ENCODE measurements at places on chromosomes 4 and X. TPM values are rescaled to one million over a fixed set of nuclear protein-coding genes. Genes with fewer than 3 reads are reported as not detected.

The PRSS12 gene
- 0.25 TPM for total RNA-seq

The MAGEC1 gene
- not detected for total RNA-seq

The CENPVL1 gene
- total RNA-seq: not detected

The CCDC110 gene
- 0.47 TPM for total RNA-seq

The GPR50 gene
- total RNA-seq: not detected

GRCh38 chr4:159445692-159446091, 342.8 kb downstream of the RAPGEF2 start:
- no peak for DNase-seq

DNA sequence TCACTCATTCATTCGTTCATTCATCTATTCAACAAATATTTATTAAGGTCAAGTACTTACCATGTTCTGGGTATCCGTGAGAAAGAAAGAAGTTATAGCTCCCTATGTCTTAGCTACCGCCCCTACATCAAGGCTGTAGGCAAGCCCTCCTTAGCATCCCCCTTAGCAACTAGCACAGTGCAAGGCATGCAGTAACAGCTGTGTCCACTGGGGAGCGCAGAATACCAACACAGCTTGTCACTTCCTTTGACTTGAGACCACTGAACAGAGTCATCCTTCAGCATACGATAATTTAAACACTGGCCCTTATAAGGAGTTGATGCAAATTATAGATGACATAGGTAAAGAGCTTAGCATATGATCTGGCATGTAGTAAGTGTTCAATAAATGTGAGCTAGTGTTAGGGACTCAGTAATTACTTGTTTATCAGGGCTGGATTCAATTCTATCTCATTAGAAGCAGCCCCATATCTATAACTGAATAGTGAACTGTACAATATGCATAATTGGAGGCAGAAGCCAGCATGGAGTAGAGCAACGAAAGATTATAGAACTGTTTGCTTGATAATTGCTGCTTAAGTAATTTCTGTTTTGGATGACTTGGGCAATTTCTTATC, 8.7 kb downstream of the KIAA1210 start:
- DNase-seq: peak; percentile 37

DNA sequence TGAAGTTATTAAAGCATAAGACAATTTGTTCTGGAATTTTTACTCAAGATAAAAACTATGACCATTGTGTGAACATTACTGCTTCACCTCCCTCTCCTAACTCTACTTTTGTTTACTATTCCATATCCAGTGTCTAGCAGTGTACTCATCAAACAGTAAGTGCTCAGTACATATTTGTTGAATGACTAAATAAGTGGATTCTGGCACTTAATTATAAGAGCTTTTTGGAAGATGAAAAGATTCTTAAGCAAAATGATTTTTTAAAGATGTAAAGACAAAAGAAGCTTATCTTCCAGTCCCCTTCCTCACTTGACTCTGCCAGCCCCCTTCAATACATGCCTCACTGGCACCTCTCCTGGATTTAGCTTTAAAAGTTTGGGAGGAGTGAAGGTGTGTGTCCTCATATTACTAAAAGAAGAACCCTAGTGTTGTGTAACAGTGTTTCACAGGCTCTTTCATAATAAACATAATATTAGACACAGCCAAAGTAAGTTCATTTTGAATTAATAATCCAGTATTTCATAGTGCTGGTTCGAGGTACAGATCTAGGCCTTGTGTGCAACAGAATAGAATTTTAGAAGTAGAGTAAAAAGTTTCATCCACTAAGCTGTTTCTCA, 53.0 kb downstream of the GAB1 start:
- no peak for DNase-seq

- DNase-seq: no peak
These were observed 29.1 kb upstream of the CRMP1 start for GRCh38 chr4:5921981-5922380.

DNA sequence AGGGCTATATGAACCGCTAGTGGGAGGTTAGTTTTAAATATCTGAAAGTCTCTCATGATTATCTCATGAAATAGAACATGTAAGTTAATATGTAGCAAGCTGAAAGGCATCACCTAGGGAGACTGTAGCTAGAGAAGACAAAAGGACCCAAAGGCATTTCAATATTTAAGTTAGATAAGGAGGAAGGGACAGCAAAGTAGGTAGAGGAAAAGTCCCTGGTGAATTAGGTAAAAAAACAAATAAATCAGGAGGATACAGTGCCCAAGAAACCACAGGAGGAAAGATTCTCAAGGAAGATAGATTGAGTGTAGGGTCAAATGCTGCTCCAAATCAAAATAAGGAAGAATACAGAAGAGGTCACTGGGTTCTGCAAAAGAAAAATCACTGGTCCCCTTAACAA, 175.5 kb downstream of the GASK1B start:
- no peak for DNase-seq

DNA sequence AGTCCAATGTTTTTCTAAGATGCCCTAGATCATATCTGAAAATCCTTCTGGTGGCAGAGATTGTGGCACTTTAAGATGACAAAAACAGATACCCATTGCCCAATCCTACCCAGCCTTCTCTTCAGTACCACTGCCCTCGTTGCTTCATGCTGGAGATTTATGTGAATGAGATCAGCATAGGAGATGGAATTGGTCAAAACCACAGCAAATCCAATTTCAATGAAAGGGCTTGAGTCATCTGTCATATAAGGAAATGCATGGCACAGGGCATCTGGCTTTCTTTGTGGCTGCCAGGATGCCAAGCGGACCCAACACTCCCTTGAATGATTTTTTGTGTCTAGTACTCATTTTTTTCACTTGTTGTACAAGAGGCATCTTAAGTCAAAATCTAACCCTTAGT, 16.8 kb downstream of the AFF2 start:
- no peak for DNase-seq

DNA sequence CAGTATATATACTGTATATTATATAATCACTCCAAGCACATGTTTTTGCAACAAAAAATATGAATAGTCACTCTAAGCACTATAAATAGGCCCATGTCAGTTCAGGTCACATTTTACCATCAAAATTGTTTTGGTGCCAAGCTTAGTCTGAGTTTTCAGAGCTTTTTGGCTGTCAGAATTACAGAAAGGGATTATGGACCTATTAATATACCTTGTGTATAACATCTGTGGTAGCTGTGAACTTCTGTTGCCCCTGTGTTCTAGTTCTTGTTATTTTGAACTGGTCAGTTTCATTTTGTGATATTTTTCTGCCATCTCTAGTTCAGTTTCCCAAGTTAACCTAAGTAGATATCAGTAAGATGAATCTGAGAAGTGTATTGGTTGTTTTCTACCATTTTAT, 22.9 kb downstream of the EXOC1 start:
- no peak for DNase-seq

- no peak for DNase-seq
These were observed 1296.1 kb upstream of the PABPC4L start for GRCh38 chr4:135497563-135498152.
